ENCODE measurements at places on chromosomes 3 and 15.
A peak's percentile ranks its signal among the peaks of the same experiment; 100 is the strongest.

- no peak overlapping the region for H3K4me3 ChIP-seq
- DNase-seq = no peak
- H3K36me3 ChIP-seq = no peaks in the 10 kb centered on the region
- no peaks in the 10 kb centered on the region for H3K4me1 ChIP-seq
Observed at GRCh38 chr15:61159901-61160300, 69.2 kb downstream of the RORA start.

GRCh38 chr3:114126461-114126860 lies 52.4 kb downstream of the DRD3 start:
- no peak overlapping the region for H3K4me3 ChIP-seq
- H3K4me1 ChIP-seq = no peaks in the 10 kb centered on the region
- no peaks in the 10 kb centered on the region for H3K36me3 ChIP-seq
- H3K27ac ChIP-seq = no peak overlapping the region

- no peaks in the 10 kb centered on the region for H3K36me3 ChIP-seq
- no peak overlapping the region for H3K4me3 ChIP-seq
- DNase-seq = peak; percentile 13
- H3K27me3 ChIP-seq = no peaks in the 10 kb centered on the region
- H3K27ac ChIP-seq = no peak overlapping the region
- H3K4me1 ChIP-seq = peaks cover 12% of the 10 kb centered on the region
Observed at GRCh38 chr15:67415181-67415580, 105.8 kb upstream of the C15orf61 start.

- H3K27ac ChIP-seq = no peak overlapping the region
- no peak overlapping the region for H3K4me3 ChIP-seq
- DNase-seq = no peak
- H3K4me1 ChIP-seq = no peaks in the 10 kb centered on the region
Observed at GRCh38 chr3:150936693-150937092, 31.5 kb upstream of the MINDY4B start.

DNA sequence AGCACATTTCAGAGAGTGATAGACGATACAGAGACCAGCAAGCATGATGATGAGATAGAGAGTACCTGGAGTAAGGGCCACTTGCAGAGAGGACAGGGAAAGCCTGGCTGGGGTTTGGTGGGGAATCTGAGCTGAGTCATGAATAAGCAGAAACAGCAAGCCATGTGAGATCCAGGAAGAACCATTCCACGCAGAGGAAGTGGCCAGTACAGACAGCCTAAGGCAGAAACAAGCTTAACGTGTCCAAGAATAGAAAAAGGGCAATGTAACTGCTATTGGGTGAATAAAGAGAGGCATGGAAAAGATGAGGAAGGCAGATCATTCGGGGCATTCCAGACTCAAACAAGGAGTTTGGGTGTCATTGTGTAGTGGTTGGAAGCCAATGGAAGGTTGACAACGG lies 816.3 kb upstream of the CFAP20DC start:
- no peaks in the 10 kb centered on the region for H3K27me3 ChIP-seq
- no peak for DNase-seq
- no peaks in the 10 kb centered on the region for H3K4me1 ChIP-seq
- H3K36me3 ChIP-seq = no peaks in the 10 kb centered on the region

GRCh38 chr3:172313671-172314070 lies 134.6 kb downstream of the GHSR start:
- no peaks in the 10 kb centered on the region for H3K27me3 ChIP-seq
- no peak overlapping the region for H3K27ac ChIP-seq

DNA sequence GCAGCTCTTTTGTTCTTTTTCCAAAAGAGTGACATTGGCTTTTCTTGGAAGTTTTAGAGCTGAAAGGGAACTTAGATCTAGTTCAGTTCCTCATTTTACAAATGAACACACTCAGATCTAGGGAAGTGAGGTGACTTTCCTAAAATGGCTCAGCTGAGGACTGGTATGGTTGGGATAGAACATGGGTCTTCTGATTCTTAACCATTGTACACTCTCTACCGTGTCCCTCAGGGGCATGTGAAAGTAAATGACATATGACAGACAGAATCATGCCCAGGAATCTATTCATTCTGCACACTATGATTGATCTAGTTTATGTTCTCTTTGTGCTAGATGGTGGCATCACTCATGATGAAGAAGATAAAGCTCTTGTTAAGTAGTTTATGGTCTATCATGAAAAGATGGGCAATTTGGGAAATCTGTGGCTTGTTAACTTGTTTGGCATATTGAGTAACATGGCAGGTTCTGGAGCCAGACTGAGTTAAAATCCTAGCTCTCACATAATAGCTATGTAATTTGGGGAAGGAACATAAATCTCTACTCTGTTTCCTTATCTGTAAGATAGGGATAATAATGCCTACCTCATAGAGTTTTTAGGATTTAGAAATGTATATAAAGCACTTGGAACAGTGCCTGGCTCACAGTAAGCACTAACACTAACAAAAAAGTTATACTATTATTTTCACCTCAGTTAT lies 30.9 kb downstream of the UBE2E1 start:
- H3K27ac ChIP-seq = no peak overlapping the region
- no peaks in the 10 kb centered on the region for H3K36me3 ChIP-seq
- H3K4me1 ChIP-seq = peaks cover 37% of the 10 kb centered on the region
- no peak overlapping the region for H3K4me3 ChIP-seq

GRCh38 chr3:143934791-143935190 lies 36.8 kb upstream of the DIPK2A start:
- no peaks in the 10 kb centered on the region for H3K27me3 ChIP-seq
- no peaks in the 10 kb centered on the region for H3K4me1 ChIP-seq
- DNase-seq = peak; percentile 9
- no peaks in the 10 kb centered on the region for H3K36me3 ChIP-seq

DNA sequence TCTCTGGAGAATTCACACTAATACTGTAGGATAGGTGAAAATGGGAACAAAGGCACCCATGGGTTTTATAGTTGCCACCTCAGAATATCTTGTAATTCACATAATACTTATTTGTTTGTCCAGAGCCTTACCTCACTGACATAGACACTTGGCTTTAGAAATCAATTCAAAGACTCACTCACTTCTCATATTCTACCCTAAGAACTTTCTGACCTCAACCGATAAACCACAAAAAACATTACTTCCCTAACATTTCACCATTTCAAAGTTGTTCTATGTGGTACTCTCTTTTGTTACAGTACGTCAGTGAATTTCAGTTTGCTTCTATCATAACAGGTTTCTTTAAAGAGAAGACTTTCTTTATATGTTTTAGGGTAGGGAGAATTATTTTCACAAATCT lies 359.3 kb downstream of the IGSF11 start:
- no peak for DNase-seq
- no peak overlapping the region for H3K27ac ChIP-seq
- no peaks in the 10 kb centered on the region for H3K27me3 ChIP-seq
- H3K36me3 ChIP-seq = no peaks in the 10 kb centered on the region
- H3K4me1 ChIP-seq = no peaks in the 10 kb centered on the region

GRCh38 chr3:11624161-11624560 lies 19.6 kb downstream of the VGLL4 start:
- no peak overlapping the region for H3K4me3 ChIP-seq
- no peak overlapping the region for H3K27ac ChIP-seq
- H3K27me3 ChIP-seq = no peaks in the 10 kb centered on the region
- no peaks in the 10 kb centered on the region for H3K36me3 ChIP-seq

- no peaks in the 10 kb centered on the region for H3K27me3 ChIP-seq
- DNase-seq = no peak
- no peak within 1 kb of the TSS for H3K4me3 ChIP-seq
- H3K27ac ChIP-seq = peak within 1 kb of the TSS; percentile 70
- H3K36me3 ChIP-seq = no peaks in the 10 kb centered on the region
Observed at GRCh38 chr3:151813799-151814198, at the start of gene AADAC. TSS of gene AADAC (plus strand) at chr3:151814116. CDS start at chr3:151814163, 47 bp downstream.

DNA sequence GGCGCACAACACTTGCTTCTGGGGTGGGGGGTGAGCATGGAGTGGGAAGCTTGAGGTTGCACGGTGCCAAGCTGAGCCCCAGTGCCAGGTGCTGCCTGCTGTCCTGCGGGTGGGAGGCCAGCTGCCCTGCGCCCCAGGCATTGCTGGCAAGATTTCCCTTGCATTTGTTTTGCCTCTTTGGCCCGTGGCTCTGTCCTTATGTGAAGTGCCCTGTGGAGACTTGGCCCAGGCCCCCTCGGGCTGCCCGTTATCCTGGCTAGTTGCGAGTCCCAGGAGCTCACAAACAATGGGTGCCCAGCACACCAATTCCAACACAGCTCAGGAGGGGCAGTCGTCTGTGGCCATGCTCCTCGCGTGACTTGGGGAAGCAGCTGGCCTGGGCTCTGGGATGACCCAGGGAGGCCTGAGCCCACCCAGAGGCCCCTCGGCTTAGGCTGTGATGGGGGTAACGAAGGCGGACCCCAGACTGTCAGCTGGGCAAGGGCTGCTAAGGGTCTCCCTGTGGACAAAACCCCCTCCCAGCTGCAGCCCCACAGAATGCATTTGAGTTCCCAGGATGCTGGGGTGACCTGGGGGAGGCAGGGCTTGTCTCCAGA lies 5.9 kb downstream of the C3orf22 start:
- no peaks in the 10 kb centered on the region for H3K36me3 ChIP-seq
- DNase-seq = peak; percentile 15
- H3K4me3 ChIP-seq = no peak overlapping the region
- no peaks in the 10 kb centered on the region for H3K27me3 ChIP-seq
- H3K4me1 ChIP-seq = no peaks in the 10 kb centered on the region

DNA sequence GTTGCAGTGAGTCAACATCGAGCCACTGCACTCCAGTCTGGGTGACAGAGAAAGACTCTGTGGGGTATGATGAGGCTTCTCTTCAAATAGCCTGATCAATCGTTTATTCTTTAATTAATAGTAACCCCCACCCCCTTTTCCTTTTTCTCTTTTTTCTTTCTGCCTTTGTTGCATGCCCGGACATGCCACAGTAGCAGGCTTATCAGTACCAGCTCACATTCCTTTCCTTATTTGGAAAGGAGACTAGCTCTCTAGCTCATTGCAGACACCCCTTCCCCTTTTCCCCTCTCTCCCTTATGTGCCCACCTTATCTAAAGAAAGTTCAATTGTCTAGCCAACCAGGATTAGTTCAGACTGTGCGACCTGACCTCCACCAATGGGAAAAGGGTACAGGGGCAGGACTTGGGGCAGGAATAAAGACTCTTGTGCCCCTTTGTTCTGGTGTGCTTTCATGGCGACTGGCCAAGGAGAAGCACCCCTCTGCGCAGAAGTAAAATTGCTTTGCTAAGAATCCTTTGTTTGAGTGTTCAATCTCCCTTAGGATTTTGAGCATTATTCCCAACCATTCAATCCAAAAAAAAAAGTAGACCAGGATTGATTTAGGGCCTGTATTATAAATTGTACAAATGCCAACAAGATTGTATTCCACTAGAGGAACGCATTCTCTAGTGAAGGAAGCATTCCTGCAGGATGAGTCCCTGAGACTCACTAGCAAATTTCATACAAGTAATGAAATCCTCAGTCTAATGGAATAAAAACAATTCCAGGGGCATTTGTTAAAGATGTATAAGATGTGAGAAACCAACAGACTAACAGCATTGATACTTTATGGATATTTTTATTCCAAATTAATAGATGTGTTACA lies 95.8 kb upstream of the SNRPN start:
- H3K36me3 ChIP-seq = no peaks in the 10 kb centered on the region
- H3K27me3 ChIP-seq = no peaks in the 10 kb centered on the region
- H3K27ac ChIP-seq = no peak overlapping the region
- H3K4me3 ChIP-seq = no peak overlapping the region

- H3K27me3 ChIP-seq = peaks cover 1% of the 10 kb centered on the region
- no peak overlapping the region for H3K4me3 ChIP-seq
- H3K36me3 ChIP-seq = no peaks in the 10 kb centered on the region
- H3K27ac ChIP-seq = no peak overlapping the region
Observed at GRCh38 chr3:139101396-139101795, 56.7 kb upstream of the PRR23C start.

GRCh38 chr3:109432833-109433232 lies 95.5 kb upstream of the DPPA4 start:
- no peaks in the 10 kb centered on the region for H3K27me3 ChIP-seq
- H3K36me3 ChIP-seq = no peaks in the 10 kb centered on the region
- H3K27ac ChIP-seq = no peak overlapping the region
- no peak overlapping the region for H3K4me3 ChIP-seq

Data from stomach (tissue), 19 donors.